ENCODE measurements at places on chromosomes 6 and 20.
A peak's percentile ranks its signal among the peaks of the same experiment; 100 is the strongest.

- no peak for DNase-seq
Measured at GRCh38 chr6:10451828-10452509, 37.1 kb upstream of the TFAP2A start.

GRCh38 chr6:45736134-45736533 is 279.5 kb downstream of the CLIC5 start:
- DNase-seq = no peak

DNA sequence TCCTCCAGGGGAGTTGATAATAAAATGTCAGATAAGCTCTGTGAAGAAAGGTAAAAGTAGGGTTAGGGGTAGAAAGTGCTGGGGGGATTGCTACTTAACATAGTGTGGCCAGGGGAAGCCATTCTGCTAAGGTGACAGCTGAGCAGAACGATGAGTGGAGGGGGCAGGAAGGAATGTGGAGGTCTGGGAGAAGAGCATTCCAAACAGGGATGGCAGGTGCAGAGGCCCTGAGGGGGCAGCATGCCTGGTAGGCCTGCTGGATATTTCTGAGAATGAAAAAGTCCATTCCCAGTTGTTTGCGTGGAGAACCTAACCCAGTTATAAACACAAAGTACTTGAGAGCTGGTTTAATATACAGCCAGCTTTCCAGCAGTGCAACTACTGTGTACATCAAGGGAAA is 9.3 kb downstream of the GFRA4 start:
- DNase-seq = no peak

- DNase-seq = no peak
Measured at GRCh38 chr20:787825-788224, 19.5 kb upstream of the SLC52A3 start.

DNA sequence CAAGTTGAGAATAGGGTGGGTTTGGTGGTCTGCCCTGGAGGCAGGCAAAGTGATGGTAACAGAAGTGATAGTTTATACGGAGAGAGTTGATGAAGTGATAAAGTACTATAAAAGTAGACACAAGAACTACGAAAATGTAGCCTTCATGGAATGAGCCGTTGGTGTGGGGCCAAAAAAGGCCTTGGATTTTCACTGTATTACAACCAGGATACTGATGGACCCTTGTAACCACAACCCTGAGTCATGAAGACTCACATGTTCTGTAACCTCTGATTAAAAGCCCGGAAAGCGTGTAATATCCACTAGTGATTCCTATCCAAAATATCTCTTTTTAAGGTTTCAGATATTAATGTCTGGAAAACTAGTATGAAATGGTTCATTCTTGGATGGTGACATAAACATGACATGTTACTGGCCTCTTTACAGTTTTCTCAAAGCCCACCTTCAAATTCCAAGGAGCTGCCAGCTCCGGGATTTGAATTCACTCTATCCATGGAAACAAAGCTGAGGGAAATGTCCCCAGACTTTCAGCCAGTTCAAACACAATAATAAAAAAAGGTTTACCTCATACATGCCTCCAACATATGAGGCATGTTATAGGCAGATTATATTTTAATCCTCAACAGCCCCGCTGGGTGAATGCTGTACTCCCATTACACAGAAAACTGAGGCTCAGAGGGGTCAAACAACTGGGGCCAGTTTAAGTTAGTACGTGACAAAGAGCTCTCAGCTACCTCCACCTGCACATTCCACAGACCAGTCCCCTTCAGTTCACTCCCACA is 55.4 kb downstream of the MRPL14 start:
- no peak for DNase-seq

DNA sequence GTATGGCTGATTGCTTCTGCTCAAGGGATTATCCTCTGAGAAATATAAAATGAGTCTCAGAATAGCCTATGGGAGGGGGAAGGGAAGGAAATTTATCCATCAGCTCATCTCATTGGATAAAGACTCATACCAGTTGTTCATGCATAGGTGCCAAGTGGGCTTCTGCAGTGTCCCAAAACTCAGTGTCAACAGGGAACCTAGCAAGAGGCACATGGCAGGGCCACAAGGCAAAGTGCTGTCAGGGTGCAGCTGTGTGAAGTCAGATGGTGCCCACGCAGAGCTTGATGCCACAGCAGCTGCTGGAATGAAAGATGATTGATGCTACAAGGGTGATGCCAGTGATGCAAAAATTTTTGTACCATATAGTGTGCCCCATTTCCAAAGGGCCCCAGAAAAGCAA is 3.2 kb upstream of the CHD6 start:
- no peak for DNase-seq

- DNase-seq = no peak
Measured at GRCh38 chr20:17295151-17295726, 68.4 kb downstream of the PCSK2 start.

DNA sequence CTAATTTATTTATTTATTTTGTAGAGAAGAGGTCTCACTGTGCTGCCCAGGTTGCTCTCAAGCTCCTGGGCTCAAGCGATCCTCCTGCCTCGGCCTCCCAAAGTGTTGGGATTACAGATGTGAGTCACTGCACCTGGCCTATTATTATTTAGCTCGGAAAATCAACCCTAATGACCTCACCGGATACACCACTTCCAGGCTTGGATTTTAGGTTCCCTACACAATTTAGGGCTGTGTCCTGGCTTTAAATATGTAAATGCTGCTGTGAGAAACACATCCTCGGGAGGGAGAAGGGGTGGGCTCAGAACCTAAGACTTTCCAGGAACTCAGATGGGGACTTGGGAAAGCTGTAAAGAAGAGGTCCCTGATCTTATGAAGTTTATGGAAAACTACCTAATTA is 51.0 kb upstream of the SLC32A1 start:
- DNase-seq = no peak

DNA sequence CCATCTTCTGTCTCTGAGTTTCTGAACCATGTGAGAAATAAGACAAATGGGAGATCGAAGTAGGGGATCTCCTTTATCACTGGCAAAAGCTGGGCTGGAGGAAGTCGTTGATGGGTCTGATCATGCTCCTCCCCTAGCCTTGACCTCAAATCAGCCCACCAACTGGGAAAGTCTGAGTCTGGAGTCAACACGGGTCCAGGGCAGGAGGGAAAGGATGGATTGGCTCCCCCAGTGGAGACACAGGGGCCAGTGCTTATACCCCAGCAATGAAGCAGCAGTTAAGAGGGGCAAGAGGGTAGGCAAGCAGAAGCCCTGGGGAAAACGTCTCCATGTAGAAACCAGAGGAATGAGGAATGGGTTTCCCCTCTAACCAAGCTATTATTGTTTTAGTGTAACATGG is 152.6 kb downstream of the TBC1D7 start:
- DNase-seq = no peak

DNA sequence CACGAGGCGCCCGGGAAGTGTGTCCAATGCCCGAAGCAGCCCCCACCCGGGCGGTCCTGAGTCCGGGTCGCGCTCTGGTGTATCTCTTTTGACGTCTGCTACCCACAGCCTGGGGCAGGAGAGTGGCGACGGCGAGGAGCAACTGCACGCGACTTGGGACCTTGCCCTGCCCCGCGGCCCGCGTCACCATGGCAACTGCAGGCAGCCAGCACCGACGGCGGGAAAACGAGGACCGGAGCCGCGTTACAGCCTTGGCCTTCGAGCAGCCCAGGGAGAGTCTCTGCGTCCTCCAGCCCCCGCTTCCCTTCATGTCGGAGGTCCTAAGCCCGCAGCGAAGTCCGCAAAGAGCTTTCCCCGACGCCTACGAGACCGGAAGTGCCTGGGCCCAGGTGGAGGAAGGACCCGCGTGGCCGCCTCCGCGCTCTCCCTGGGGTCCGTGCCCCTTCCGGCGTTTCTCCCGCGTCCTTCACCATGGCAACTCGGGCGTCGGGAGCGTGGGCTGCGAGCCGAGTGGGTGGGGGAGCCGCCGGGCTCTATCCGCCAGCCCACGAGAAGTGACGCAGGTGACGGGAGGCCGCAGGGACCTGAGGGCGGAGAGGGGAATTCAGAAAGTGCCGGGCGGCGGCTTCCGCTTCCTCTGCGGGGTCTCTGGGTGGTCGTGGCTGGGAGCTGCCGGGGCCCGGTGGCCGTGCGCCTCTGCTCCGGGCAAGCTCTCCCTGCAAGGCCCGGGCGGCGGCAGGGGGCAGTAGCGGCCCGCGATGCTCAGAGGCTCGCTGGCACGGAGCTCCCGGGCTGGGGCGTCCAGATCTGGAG is 88.6 kb upstream of the TGM3 start:
- DNase-seq = peak; percentile 15

DNA sequence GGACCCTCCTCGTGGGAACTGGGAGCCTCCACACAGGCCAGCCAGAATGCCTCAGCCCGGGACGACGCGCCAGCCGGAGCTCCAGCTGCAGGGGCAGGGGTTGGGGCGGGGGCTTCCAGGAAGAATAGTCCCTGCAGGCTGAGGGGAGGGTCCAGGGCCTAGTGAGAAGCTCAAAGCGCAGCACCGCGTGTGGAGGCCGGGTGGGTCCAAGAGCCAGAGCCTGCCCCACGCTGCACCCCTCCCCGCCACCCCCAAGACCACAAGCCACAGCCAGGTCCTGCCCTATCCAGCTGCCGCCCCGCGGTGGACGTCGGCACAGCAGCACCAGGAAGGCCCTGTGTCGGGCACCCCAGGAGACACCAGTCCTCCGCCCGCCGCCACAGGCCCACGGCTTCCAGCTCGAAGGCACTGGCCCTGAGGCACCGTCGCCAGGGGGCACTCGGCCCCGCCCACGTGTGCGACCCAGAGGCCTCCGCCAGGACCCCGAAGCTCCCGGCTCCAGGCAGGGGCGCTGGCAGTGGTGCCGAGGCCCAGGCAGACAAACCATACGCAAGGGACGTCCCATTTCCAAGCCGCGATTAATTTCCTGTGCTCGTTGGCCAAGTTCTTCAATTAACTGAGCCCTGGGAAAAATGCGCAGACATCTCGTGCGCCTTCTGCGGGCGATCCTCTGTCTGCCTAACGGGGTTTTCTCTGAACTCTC is 19.5 kb downstream of the KCNQ2 start:
- DNase-seq = no peak
